ENCODE measurements at places on chromosomes 5 and 9.

- H3K4me1 ChIP-seq: no peaks in the 10 kb centered on the region
- no peak for DNase-seq
- H3K4me3 ChIP-seq: no peak overlapping the region
- no peaks in the 10 kb centered on the region for H3K27me3 ChIP-seq
Measured at GRCh38 chr5:170782438-170782837, 1.1 kb upstream of the GABRP start.

- no peaks in the 10 kb centered on the region for H3K27me3 ChIP-seq
- no peak for DNase-seq
- H3K4me1 ChIP-seq: no peaks in the 10 kb centered on the region
- no peak overlapping the region for H3K27ac ChIP-seq
Measured at GRCh38 chr5:7801891-7802614, 48.9 kb downstream of the CFAP90 start.

- no peak overlapping the region for H3K4me3 ChIP-seq
- no peaks in the 10 kb centered on the region for H3K36me3 ChIP-seq
- DNase-seq: no peak
- no peak overlapping the region for H3K27ac ChIP-seq
- H3K27me3 ChIP-seq: no peaks in the 10 kb centered on the region
- no peaks in the 10 kb centered on the region for H3K4me1 ChIP-seq
Measured at GRCh38 chr9:22682961-22683699, 236.5 kb downstream of the DMRTA1 start.

DNA sequence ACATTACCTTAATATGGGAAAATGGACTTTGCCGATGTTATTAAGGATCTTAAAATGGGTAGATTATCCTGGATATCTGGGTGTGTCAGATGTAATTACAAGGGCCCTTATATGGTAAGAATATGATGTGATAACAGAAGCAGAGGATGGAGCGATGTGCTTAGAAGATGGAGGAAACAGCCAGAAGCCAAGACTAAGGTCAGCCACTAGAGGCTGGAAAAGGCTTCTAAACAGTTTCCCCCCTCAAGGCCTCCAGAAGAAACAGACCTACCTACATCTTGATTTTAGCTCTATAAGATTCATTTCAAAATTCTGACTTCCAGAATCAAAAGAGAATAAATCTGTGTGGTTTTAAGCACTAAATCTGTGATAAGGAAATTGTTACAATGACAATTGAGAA lies 131.9 kb downstream of the CAAP1 start:
- no peaks in the 10 kb centered on the region for H3K36me3 ChIP-seq
- no peaks in the 10 kb centered on the region for H3K27me3 ChIP-seq
- H3K4me1 ChIP-seq: no peaks in the 10 kb centered on the region
- no peak overlapping the region for H3K27ac ChIP-seq
- H3K4me3 ChIP-seq: no peak overlapping the region

- H3K36me3 ChIP-seq: no peaks in the 10 kb centered on the region
- no peak overlapping the region for H3K4me3 ChIP-seq
- no peaks in the 10 kb centered on the region for H3K4me1 ChIP-seq
- DNase-seq: no peak
- H3K27ac ChIP-seq: no peak overlapping the region
Measured at GRCh38 chr9:98144076-98144475, 25.1 kb upstream of the TRIM14 start.

DNA sequence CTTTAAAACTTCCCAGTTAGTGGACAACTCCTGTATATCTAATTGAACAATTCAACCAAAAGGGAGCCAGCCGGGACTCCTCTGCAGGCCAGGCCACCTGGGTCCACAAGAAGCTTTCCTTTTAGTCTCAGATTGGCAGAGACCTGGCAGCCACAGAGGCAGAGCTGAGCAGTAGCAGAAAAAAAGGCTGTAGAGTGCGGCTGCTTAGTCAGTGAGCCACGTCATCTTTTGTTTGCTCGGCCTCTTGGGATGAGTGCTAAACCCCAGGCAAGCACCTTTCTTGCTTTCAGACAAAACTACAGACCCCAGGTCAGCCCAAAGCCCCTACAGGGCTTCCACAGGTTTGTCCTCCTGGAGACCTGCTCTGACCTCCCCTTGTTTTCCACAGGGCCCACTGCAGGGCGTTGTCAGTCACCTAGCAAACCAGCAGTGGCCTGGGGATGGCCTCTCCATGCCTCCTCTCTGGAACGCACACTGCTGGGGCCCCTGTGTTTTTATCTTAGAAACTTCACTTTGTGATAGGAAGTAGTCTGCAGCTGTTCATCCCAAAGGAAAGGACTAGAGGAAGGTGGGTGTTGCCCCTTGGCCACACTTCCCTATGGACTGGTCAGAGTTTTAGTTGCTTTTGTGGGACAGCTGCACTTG lies 49.9 kb downstream of the SHB start:
- no peak overlapping the region for H3K4me3 ChIP-seq
- DNase-seq: peak; percentile 44
- no peaks in the 10 kb centered on the region for H3K27me3 ChIP-seq
- peak overlapping the region; percentile 67 for H3K27ac ChIP-seq

- H3K27me3 ChIP-seq: no peaks in the 10 kb centered on the region
- H3K4me3 ChIP-seq: no peak overlapping the region
- H3K4me1 ChIP-seq: no peaks in the 10 kb centered on the region
- no peak overlapping the region for H3K27ac ChIP-seq
Measured at GRCh38 chr9:27384262-27385014, 87.5 kb upstream of the EQTN start.

- no peak overlapping the region for H3K4me3 ChIP-seq
- no peaks in the 10 kb centered on the region for H3K27me3 ChIP-seq
- H3K36me3 ChIP-seq: no peaks in the 10 kb centered on the region
- no peak overlapping the region for H3K27ac ChIP-seq
- H3K4me1 ChIP-seq: no peaks in the 10 kb centered on the region
Measured at GRCh38 chr5:148884339-148885020, 58.1 kb downstream of the ADRB2 start.

- H3K4me1 ChIP-seq: no peaks in the 10 kb centered on the region
- H3K27ac ChIP-seq: no peak overlapping the region
- no peaks in the 10 kb centered on the region for H3K36me3 ChIP-seq
- H3K4me3 ChIP-seq: no peak overlapping the region
- DNase-seq: no peak
Measured at GRCh38 chr9:111726949-111727348, 65.5 kb downstream of the GNG10 start.

- no peak overlapping the region for H3K27ac ChIP-seq
- H3K27me3 ChIP-seq: no peaks in the 10 kb centered on the region
- H3K4me1 ChIP-seq: peaks cover 18% of the 10 kb centered on the region
Measured at GRCh38 chr9:124363326-124364096, 51.7 kb downstream of the PSMB7 start.

DNA sequence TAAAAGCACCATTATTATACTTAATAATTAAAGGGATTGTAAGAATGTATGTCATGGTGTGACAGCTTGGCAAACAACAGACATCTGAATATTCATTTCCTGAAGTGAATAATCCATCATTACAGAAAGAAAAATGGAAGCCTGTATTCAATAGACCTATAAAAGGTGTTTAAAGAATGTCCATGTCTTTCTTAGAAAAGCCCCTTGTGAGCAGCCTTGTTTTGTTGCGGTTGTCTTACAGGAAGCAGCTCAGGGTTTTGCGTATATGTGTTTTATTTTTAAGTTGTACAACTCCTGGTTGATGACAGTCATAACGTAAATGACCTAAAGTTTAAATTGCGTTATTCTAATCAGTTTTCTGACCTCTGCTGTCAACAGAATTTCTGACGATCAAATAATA lies 53.8 kb downstream of the CAST start:
- H3K36me3 ChIP-seq: no peaks in the 10 kb centered on the region
- H3K27me3 ChIP-seq: no peaks in the 10 kb centered on the region
- H3K27ac ChIP-seq: no peak overlapping the region
- no peak for DNase-seq
- H3K4me1 ChIP-seq: peaks cover 8% of the 10 kb centered on the region

DNA sequence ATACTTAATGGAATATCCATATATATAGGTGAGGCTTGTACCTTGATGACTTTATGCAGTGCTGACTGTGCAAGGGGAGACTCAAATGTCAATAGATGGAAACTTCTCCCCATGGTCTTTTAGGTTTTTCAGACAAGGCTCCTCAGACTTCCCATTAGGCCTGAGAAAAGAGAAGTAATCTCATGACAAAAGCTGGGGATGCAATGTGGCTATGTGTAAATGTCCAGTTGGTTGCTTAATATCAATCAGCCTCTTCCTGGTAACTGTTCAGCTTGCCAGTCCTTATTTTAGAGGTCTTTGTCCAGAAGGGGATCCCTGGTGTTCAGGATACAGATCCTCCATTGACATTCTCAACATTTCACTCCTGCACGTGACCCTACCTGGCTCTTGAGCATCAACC lies 621.1 kb upstream of the CDH18 start:
- no peaks in the 10 kb centered on the region for H3K36me3 ChIP-seq
- no peaks in the 10 kb centered on the region for H3K4me1 ChIP-seq
- no peak overlapping the region for H3K4me3 ChIP-seq
- DNase-seq: no peak

GRCh38 chr5:52989781-52990527 lies 802 bp downstream of the ITGA2 start:
- H3K4me3 ChIP-seq: peak overlapping the region; percentile 59
- peaks cover 15% of the 10 kb centered on the region for H3K27me3 ChIP-seq
- peaks cover 7% of the 10 kb centered on the region for H3K4me1 ChIP-seq
- H3K36me3 ChIP-seq: no peaks in the 10 kb centered on the region
- DNase-seq: peak; percentile 14
- H3K27ac ChIP-seq: no peak overlapping the region

GRCh38 chr9:95480346-95480745 lies 36.4 kb downstream of the PTCH1 start:
- DNase-seq: no peak
- H3K27ac ChIP-seq: no peak overlapping the region
- H3K36me3 ChIP-seq: peaks cover 23% of the 10 kb centered on the region
- H3K4me3 ChIP-seq: no peak overlapping the region
- peaks cover 26% of the 10 kb centered on the region for H3K4me1 ChIP-seq

DNA sequence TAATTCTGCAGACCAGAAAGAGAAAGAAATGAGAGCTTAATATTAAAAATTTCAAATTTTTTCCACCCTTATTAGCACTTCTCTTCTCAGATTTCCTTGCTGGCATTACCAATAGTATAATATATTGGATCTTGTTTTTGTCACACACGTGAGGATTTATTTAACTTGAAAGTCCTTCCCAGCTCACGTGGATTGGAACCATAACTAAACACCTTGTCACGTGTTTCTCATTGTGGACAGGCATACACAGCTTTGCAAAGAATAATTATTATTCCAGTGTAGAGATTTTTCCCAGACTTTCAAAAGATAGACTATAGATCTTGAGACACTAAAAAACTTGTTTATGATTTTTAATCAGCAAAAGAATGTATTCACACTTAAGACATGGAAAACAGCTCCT lies 123.8 kb upstream of the LPAR1 start:
- no peak overlapping the region for H3K4me3 ChIP-seq
- no peak overlapping the region for H3K27ac ChIP-seq
- DNase-seq: no peak

GRCh38 chr5:1090538-1090937 lies 21.3 kb downstream of the SLC12A7 start:
- no peak overlapping the region for H3K4me3 ChIP-seq
- H3K4me1 ChIP-seq: no peaks in the 10 kb centered on the region
- peaks cover 40% of the 10 kb centered on the region for H3K36me3 ChIP-seq
- no peaks in the 10 kb centered on the region for H3K27me3 ChIP-seq
- H3K27ac ChIP-seq: no peak overlapping the region

DNA sequence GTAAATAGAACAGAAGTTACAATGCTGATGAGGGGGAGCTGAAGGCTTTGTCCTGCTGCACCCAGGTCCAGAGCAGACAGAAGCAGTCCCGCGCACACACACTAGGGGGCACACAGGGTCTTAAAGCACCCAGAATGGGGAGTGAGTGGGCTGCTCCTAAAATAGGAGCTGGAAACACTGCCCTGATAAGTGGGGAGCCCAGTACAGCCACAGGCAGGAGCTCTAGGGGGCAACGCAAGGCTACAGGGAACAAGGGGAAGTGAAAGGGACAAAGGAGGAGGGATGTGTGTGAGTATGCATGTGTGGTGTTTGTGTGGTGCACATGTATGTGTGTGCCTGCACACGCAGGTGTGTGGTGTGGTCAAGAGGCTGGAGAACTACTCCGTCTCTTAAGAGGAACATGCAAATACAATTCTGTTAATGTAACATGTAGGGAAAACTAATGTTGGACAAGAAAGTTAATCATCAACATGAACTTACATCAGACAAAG lies 191.5 kb downstream of the ROR2 start:
- H3K4me1 ChIP-seq: no peaks in the 10 kb centered on the region
- peaks cover 30% of the 10 kb centered on the region for H3K36me3 ChIP-seq
- H3K4me3 ChIP-seq: no peak overlapping the region
- H3K27ac ChIP-seq: no peak overlapping the region
- peak; percentile 54 for DNase-seq

DNA sequence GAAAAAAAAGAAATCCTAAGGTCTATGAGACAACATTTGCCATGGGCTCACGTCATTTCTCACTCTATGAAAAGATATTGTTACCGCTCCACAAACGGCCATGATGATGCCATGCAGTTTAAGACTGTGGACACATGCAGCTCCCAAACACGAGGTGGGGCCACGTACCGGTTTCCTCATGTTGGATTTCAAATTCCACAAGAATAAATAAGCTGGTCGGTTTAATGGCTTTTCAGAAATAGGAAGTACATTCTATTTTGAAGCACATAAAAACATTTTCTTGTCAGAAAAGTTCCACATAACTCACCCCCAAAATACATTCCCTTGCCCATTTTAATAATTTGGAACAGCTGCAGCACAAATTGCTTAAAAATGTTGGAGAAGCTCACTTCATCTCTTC lies 130.6 kb downstream of the MYO10 start:
- no peaks in the 10 kb centered on the region for H3K27me3 ChIP-seq
- no peak overlapping the region for H3K27ac ChIP-seq
- peaks cover 14% of the 10 kb centered on the region for H3K4me1 ChIP-seq
- no peak for DNase-seq

DNA sequence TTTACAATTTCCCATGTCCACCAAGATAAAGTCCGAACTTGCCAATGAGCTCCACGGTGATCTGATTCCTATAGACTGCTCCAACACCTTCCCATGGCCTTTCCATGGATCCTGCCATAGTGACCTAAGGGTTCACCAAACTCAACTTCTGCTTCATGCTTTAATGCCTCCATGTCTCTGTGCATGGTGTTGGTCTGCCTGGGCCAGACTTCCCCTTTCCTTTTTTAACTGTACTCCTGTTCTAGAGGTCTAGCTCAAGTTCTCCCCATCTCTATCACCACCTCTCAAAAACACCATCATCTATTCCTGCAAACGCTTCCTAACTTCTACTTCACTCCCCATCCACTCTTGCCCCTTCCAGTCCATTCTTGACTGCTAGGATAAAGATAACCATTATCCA lies 14.8 kb upstream of the SMARCA2 start:
- no peak for DNase-seq
- no peak overlapping the region for H3K4me3 ChIP-seq
- H3K27me3 ChIP-seq: no peaks in the 10 kb centered on the region
- no peak overlapping the region for H3K27ac ChIP-seq
- H3K4me1 ChIP-seq: no peaks in the 10 kb centered on the region
- no peaks in the 10 kb centered on the region for H3K36me3 ChIP-seq

DNA sequence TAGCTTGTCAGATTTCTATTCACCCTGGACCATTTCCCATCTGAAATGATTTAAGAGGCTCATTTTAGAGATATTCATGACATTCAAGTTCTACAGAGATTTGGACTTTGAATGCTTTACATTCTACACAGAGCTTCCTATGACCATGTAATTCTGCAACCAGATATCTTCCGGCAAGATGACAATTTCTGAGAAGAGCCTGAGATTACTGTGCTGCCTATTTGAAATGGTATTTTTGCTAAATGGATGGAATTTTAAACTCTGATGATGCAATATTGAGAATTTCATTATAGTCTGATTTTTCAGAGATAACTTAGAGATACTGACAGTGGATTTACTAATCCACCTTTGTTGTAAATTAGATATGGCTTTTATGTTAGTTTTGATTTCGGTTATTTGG lies 16.0 kb upstream of the ACOT12 start:
- H3K27me3 ChIP-seq: no peaks in the 10 kb centered on the region
- H3K4me1 ChIP-seq: peaks cover 7% of the 10 kb centered on the region
- no peak overlapping the region for H3K27ac ChIP-seq
- H3K36me3 ChIP-seq: peaks cover 15% of the 10 kb centered on the region
- H3K4me3 ChIP-seq: no peak overlapping the region
- DNase-seq: no peak
